Frontal cortex (tissue), 4 donors: ENCODE measurements at places on chromosomes 6 and 20. TPM values are rescaled to one million over a fixed set of nuclear protein-coding genes. Genes with fewer than 3 reads are reported as not detected.

The MEI4 gene
- 0.82 TPM for total RNA-seq

The TBXT gene
- not detected for total RNA-seq

The EPPIN gene
- not detected for total RNA-seq

The GNMT gene
- not detected for total RNA-seq

The GABRR1 gene
- total RNA-seq = not detected

The NR2E1 gene
- total RNA-seq = 6.1 TPM

The SSTR4 gene
- total RNA-seq = 0.41 TPM

The RAD21L1 gene
- total RNA-seq = under 0.01 TPM

The ZBP1 gene
- not detected for total RNA-seq

The CALHM4 gene
- not detected for total RNA-seq

The ACTL10 gene
- 0.82 TPM for total RNA-seq

The TAB2 gene
- total RNA-seq = 28.9 TPM

The ENPP3 gene
- total RNA-seq = 0.41 TPM

The GFOD1 gene
- 32.2 TPM for total RNA-seq

The SMLR1 gene
- total RNA-seq = not detected

The TGIF2 gene
- 4.9 TPM for total RNA-seq

The C6orf52 gene
- total RNA-seq = 0.82 TPM

The CEBPB gene
- 1.6 TPM for total RNA-seq

The C6orf58 gene
- 1.6 TPM for total RNA-seq

The TGM3 gene
- total RNA-seq = not detected

The RIPPLY2 gene
- 21.6 TPM for total RNA-seq

The FAM209A gene
- total RNA-seq = not detected

The TP53TG5 gene
- total RNA-seq = not detected

The ATP6V1G2 gene
- 54.6 TPM for total RNA-seq

The HCK gene
- total RNA-seq = 2.9 TPM

The KCNK16 gene
- total RNA-seq = not detected

The TREM2 gene
- total RNA-seq = 4.9 TPM

The SLC13A3 gene
- 10.2 TPM for total RNA-seq

The CHRNA4 gene
- total RNA-seq = 6.9 TPM

The ZBTB24 gene
- 16.3 TPM for total RNA-seq

The IPCEF1 gene
- total RNA-seq = 10.6 TPM

The HLA-A gene
- total RNA-seq = 55.4 TPM

The PRDM13 gene
- total RNA-seq = not detected

The SIRPB1 gene
- total RNA-seq = 0.41 TPM

The TPD52L1 gene
- 9.4 TPM for total RNA-seq

The COL9A3 gene
- 10.2 TPM for total RNA-seq

The SLC17A3 gene
- not detected for total RNA-seq

The ABHD16B gene
- total RNA-seq = not detected

The TMC2 gene
- 4.5 TPM for total RNA-seq

The VSX1 gene
- not detected for total RNA-seq
